Activated naive CD4-positive, alpha-beta T cell (primary cell): ENCODE measurements at places on chromosomes 2 and 18.

- peak; percentile 86 for DNase-seq
These were observed 615 bp upstream of the CCNT2 start for GRCh38 chr2:134917888-134918525.

DNA sequence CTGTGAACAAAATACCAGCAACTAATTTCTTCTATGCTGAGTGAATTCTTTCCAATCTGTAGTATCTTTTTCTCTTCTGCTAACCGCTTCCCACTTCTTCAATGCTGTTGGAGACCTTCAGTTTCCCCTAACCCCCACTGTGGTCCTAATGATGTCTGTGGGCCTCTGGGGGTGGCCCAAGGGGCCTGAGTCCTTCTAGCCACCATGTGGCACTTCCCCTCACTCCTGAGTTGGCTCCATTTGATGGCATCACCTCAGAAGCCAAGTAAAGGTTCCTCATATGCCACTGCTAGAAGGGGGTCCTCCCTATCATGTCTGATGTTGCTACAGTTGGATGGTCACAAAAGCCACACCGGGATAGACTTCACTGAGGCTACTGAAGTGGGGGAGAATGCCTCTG lies 37.5 kb downstream of the ARHGAP25 start:
- no peak for DNase-seq

- no peak for DNase-seq
These were observed 53.7 kb downstream of the EPHA4 start for GRCh38 chr2:221518201-221518934.

- DNase-seq, result no peak
These were observed at the start of gene MYO3B for GRCh38 chr2:170177950-170178781. TSS of gene MYO3B (plus strand) at chr2:170178147. CDS start at chr2:170178288, 141 bp downstream.

GRCh38 chr2:189171956-189172609 lies 7.5 kb downstream of the COL5A2 start:
- no peak for DNase-seq

GRCh38 chr2:36706021-36706876 lies 9.7 kb downstream of the VIT start:
- no peak for DNase-seq

- no peak for DNase-seq
These were observed 198.9 kb downstream of the TWIST2 start for GRCh38 chr2:239046822-239047221.

- DNase-seq, result no peak
These were observed 69.6 kb downstream of the SLC66A3 start for GRCh38 chr2:11224887-11225286.

- no peak for DNase-seq
These were observed 1.7 kb downstream of the OBSL1 start for GRCh38 chr2:219569635-219570034.

- DNase-seq, result no peak
These were observed 8.6 kb downstream of the RBFA start for GRCh38 chr18:80042785-80043184.

DNA sequence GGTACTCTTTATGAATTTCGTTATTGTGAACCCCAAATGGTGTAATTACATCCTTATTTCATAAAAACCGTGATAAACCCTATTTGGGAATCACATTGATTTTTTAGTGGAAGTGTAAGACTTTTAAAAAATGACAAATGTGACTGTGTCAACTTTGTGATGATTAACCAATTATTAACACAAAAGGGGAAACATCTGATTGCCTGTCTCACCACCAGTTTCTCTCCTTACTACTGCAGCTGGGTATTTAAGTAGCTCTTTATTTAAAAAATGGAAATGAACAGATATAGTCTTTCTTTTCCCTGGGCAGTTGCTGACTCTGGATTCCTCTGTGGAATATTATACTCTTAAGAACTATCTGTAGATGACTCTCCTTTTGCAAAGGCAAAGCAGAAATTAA lies 11.6 kb upstream of the RPE start:
- DNase-seq, result no peak

GRCh38 chr18:75090336-75090735 lies 118.6 kb downstream of the PTGR3 start:
- DNase-seq, result no peak

DNA sequence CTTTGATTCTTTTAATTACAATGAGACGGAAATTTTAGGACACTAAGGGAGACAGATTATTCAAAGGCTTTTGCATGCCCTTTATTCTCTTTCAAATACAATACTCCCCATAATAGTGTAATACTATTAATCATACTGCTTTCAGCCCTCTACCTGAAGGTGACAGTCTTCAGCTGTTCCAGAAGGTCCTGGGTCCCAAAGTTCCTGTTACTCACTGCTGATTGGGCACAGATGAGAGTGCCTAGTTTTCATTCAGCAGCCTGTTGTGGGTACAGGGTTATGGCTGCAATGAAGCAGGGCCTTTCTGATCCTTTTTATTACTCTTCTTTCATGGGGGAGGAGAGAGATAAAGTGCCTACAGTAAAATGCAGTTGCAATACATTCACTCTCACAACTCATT lies 80.2 kb downstream of the NUP35 start:
- DNase-seq, result no peak

GRCh38 chr2:159758686-159759085 lies 39.3 kb downstream of the CD302 start:
- no peak for DNase-seq

DNA sequence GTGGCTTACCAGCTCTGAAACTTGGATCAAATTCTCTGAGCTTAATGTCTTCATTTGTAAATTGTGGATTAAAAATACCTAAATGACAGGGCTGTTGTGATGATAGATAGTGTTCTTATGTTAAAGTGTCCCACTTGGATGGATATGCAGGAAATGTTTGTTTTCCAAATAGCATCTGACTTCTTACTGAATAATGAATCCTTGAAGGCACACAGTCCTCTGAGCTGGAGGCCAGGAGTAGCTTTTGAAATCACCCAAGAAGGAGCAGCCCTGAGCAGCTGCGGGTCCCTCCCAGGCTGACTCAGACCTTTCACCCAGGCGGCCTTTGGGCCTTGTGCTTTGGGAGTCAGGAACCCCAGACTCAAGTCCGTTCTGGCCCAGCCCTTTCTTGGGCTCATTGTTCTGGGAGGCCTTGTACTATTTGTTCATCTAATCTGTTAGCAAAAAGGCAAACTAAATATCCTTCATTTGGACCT lies 173.0 kb upstream of the GATA6 start:
- no peak for DNase-seq

GRCh38 chr2:236565212-236565611 lies 4.4 kb upstream of the ACKR3 start:
- no peak for DNase-seq

DNA sequence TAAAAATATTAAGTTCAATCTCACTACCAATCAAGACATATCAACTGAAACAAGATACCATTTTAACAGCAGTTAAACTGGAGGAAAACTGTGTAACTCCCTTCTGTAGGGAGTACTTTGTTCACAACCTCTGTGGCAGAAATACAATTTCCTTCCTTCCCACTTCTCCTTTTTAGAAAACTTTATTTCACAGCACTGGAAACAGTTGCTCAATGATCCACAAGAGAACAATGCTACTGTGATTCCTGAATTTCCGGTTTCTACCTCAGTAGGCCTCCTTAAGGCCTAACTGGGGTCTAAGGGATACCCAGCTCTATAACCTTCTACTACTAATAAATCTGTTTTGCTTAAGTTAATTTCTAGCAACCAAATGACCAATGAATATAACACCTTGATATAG lies 14.1 kb downstream of the TLK1 start:
- DNase-seq, result no peak

GRCh38 chr2:176561706-176562105 lies 292.5 kb downstream of the MTX2 start:
- DNase-seq, result no peak

- DNase-seq, result no peak
These were observed 96.5 kb downstream of the MYT1L start for GRCh38 chr2:2234398-2235195.

DNA sequence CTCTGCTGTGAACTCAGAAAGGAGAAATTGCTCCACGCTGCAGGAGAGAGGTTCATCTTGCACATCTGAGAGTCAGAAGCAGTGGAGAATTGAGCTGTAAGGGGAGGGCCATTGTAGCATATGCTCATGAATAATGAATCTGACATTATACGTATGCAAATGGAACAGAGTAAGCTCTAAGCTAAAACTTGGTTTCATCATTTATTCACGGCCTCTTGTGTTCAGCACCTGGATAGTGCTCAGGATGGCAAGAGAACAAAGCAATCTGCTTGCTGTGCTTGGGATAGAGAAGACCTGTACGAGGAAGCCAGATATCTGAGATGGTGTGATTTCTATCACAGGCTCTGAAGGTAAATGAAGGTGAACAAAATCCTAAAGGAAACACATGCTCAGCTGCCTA lies 87.9 kb upstream of the GCFC2 start:
- no peak for DNase-seq

GRCh38 chr18:901761-902160 lies 2.9 kb upstream of the ADCYAP1 start:
- DNase-seq, result no peak

GRCh38 chr2:45923701-45924100 lies 272.2 kb downstream of the PRKCE start:
- no peak for DNase-seq

GRCh38 chr2:240419723-240420122 lies 15.7 kb upstream of the GPC1 start:
- DNase-seq, result no peak

DNA sequence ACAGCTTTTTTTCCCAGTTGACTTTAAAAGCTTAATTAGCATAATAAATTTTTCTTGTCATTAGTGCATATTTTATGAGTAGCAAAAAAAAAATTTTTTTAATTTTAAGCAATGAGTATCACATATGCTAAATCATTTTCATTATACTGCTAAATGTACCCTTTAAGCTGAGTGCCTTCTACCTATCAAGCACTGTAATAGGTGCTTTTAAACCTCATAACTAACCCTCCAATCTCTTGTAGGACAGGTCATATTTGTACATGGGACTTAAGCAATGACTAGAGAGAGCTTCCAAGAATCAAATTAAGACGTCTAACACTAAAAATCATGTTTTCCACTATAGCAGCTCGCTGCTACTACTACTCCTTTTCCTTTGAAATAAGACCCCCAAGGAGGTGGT lies 7.4 kb downstream of the XPO1 start:
- DNase-seq, result no peak

- DNase-seq, result no peak
These were observed 22.5 kb downstream of the ASB1 start for GRCh38 chr2:238449241-238449640.

DNA sequence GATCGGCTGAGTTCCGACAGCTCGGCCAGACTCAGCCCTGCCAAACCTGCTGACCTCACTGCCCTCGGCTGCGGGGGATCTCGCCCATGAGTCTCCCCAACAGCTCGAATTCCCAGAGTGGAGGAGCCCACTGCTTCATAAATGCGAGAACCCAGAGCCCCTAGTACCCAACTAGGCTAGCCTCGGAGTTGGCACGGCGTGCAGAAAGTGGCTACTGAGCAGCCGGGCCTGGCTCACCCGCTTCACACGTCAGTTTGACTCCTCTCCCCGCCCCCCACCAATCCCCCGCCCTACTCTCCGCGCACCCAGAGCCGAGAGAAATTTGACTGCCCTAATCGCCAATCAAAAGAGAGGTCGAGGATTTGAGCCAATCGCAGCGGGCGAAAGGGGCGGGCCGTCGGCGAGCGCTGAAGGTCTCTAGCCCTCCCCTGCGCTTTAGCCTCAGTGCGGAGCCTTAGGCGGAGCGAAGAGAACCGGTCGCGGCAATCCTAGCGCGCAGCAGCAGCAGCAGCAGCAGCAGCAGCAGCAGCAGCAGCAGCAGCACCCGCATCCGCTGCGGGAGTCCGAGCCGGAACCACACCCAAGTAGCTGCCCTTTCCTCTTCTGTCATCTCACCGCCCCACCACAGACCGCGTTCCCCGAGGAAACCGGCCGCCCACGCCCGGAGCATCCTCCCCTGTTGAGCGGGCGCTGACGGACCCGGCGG lies at the start of gene GLS:
Gene GLS, plus strand, starts transcription at position 444 of the 706 bp plus-strand sequence. CDS start 264 bp downstream, outside the sequence.
- peak; percentile 91 for DNase-seq

- no peak for DNase-seq
These were observed at the start of gene CERKL for GRCh38 chr2:181656450-181657291. TSS of gene CERKL (minus strand) at chr2:181657105. CDS start at chr2:181657006, 99 bp downstream.

DNA sequence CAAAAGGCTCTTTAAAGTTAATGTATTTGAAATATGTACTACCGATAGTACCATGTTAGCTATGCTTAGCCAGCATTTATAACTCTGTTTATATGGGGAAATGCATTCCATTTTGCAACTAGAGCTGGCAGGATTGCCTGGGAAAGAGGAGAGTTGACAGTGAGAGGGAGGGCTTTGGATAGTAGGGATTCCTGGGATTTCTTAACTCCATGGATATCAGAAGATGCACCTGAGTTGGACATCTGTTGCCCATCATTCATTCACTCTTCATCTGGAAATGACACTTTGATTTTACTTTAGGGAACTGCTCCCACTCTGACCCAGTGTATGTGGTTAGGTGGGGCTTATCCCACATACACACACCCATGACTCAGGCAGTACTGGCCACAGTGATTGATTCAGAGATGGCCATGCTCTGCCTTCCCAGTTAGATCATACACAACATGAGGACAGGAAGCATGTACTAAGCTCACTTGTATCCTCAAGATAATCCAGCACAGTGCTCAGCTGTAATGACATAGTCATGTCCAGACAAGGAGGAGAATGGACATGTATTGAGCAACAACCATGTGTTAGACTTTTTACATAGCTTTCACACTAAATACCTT lies 248.8 kb downstream of the MREG start:
- no peak for DNase-seq

GRCh38 chr2:11822746-11823451 lies 76.5 kb downstream of the LPIN1 start:
- no peak for DNase-seq

DNA sequence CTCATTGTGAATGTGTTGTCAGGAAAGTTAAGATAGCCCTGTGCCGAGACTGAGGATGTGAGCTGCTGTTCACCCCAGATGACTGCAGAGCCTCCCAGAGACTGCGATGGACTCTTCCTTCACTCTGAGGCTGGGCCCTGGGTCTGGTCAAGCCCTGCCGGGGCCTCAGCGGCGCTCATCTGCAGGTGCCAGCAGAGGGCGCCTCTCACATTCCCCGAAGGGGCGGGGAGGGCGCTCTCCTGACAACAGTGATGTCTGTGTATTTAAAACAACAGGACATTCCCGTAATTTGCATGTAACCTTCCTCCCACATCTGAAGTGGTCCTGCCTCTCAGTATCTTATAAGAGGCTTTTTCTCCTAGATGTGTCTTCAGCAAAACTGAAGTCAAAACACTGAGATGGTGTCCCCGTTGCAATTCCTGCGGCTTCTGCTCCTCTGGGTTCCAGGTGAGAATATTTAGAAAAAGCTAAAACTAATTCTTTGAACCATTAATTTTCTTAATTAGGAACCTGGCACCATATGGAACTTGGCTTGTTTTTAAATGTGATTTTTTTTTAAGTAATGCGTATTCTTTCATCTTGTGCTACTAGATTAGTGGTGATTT lies 1377.9 kb downstream of the RPIA start:
- DNase-seq, result no peak

DNA sequence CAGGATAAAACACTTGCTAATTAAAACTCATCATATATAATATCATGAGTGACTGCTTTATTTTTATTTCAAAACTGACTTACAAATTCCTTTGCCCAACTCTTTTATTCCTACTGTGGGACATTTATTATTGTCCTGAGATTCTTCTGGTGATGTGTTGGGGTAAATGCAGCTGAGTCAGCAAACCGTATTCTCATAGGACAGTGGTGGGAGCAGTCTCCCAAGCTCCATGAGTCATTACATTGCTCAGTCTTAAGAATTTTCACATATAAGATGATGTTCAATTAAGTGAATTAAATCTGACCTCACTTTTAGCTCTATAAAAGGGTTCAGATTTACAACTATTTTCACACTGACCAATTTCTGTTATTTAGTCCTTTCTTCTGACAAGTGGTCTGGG lies 1530.7 kb downstream of the LRP1B start:
- no peak for DNase-seq
